NCI-H1930 (cell line): ENCODE measurements at places on chromosomes 2 and 18.
A peak's percentile ranks its signal among the peaks of the same experiment; 100 is the strongest.

- DNase-seq: no peak
These were observed 354.4 kb downstream of the ARL6IP6 start for GRCh38 chr2:153072813-153073212.

DNA sequence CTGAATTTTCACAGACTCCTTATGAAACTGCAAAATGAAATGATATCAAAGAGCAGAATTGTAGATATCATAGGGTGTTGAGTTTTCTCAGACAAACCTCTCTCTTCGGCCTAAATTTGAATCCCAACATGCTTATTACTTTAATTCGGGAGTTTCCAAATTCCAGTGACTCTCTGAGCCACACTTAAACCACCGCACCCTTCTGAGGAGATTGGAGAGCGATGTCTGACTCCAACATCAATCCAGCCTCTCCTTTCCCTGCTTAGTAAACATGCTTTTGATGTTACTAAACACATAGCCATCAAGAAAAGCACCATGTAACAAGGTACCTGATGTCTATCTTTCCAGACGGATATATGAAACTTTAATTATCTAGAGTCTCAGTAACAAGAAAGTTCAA is 103.1 kb upstream of the ARHGAP28 start:
- DNase-seq: no peak

- no peak for DNase-seq
These were observed 75.4 kb downstream of the CD8B2 start for GRCh38 chr2:106562268-106563186.

DNA sequence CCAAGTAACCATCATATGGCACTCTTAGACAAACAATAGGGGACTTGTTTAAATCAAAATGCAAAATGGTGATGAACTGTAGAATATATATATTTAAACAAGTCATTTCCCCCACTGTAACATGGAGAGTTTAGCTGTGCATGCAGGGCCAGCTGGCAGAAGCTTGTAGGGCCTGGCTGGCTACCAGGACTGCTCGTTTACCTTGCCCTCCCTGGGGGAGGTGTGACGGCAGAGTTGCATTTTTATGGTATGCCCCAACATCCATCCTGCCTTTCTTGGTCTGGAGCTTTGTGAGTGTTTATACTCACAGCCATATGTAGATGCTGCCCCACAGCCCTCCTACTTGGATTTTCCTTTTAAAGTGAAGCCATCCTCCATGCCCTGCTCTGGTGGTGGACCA is 101.7 kb upstream of the ZFP36L2 start:
- no peak for DNase-seq

GRCh38 chr2:232523682-232524597 is 2.0 kb upstream of the CHRND start:
- peak; percentile 68 for DNase-seq

DNA sequence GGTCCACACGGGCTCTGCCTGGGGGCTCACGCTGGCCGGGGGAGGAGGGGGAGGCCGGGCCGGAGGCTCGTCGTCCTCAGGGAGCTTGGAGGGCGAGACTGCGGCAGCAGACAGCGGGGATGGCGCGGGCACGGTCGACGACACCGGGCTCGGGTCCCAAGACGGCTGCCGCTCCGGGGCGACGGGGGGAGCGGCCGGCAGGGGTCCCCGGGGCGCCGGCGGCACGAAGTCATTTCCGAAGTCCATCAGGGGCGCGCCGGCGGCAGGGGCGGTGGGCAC is 491 bp downstream of the RTN4 start:
- DNase-seq: no peak

DNA sequence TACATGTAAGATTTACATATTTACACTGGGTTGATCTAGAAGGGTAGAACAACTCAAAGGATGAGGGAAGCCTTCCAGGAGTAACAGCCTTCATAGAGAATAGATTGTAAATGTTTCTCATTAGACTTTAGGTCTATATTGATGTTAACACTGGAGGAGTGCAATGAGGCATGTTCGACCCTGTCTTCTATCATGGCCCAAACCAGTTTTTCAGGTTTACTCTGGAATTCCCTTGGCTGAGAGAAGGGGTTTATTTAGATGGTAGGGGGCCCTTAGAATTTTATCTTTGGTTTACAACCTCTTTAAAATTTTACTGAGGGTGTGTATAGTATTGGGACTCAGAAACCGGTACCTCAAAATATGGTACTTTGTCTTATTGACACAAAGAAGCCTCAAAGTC is 634.9 kb upstream of the PIK3C3 start:
- DNase-seq: no peak

DNA sequence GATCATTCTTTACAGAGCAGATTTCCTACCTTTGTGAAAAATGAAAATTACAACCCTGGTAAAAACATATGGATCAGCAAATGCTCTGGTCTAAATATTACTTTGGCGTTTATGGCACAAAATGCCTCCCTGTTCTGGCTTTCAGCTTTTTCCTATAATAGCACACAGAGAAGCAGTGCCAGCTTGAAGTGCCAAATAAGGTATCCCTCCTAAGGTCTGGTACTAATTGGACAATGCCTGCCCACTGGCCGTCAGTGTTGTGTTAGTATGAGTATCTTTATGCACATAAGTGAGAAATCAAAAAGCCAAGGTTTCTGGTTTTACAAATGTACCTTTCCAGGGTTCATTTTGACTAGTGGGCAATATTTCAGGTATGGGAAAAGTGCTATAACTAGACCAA is 1293.7 kb upstream of the FAM98A start:
- no peak for DNase-seq

GRCh38 chr2:223042284-223042683 is 9.7 kb upstream of the KCNE4 start:
- no peak for DNase-seq

DNA sequence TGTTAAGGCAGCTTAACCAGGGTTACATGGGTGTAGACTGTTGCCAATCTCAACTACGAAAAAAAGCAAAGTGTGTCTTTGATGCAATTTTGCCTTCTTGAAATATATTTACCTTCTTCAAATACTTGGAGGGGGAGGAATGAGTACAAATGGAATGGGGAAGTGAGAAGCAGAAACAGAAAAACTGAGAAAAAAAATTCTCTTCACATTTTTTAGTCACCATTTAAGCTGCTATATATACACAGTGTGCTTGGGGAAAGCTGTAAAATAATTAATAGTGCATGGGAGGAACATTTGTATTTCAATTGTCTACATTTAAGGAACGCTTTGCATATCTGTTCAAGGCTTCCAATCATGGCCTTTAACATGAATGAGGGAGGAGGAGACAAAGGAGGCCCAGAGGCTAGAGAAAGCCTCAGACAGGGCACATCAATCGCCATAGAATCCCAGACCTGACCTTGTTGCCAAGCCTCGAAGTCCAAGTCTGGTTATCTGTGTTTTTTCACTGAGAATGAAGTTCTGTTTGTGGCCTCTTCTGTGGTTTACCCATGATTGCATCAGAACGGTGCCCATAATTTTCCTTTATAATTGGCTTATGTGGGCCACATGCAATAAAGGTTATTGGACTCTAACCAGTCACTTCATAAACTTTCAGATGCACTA is 158.6 kb downstream of the PIK3C3 start:
- DNase-seq: peak; percentile 10

DNA sequence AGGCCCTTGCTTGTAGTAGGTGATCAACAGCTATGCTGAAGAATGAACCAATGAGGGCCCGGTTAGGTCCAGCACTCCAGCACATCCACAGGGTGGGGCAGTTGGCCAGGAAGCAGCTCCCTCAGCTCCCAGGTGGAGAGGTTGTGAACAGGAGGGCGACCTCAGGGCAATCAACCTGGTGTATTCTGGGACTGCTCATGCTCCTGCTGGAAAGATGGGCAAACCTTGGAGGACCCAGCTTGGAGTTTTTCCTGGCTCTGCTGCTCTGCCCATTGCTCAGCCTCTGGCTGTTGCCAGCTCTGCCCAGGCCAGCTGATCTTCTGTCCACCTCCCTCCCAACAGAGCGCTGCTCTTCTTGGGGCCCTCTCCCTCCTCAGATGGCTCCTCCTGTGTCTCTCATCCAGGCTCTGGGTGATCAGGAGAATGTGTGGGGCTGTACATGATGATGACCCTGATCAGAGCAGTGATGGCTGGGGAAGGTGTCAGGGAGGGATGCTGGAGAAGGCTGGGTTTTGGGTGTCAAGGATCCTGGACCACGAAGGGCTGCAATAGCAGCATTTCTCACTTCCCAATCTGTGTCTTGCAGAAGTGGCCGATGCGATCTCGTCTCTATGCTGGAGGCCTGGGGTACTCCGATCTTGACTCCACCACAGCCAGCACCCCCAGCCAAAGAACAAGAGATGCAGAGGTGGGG is 3.4 kb downstream of the TCF23 start:
- DNase-seq: no peak

GRCh38 chr2:9463698-9464034 is 10.7 kb upstream of the IAH1 start:
- DNase-seq: no peak

- no peak for DNase-seq
These were observed 153.6 kb upstream of the TWIST2 start for GRCh38 chr2:238694136-238694755.

GRCh38 chr2:96113951-96114350 is 2.4 kb downstream of the ADRA2B start:
- DNase-seq: no peak

- DNase-seq: no peak
These were observed 20.0 kb upstream of the LANCL1 start for GRCh38 chr2:210496512-210496911.

GRCh38 chr2:96204836-96205624 is 3.6 kb downstream of the STARD7 start:
- DNase-seq: no peak

GRCh38 chr2:130241041-130241707 is 42.9 kb upstream of the TUBA3E start:
- DNase-seq: no peak

DNA sequence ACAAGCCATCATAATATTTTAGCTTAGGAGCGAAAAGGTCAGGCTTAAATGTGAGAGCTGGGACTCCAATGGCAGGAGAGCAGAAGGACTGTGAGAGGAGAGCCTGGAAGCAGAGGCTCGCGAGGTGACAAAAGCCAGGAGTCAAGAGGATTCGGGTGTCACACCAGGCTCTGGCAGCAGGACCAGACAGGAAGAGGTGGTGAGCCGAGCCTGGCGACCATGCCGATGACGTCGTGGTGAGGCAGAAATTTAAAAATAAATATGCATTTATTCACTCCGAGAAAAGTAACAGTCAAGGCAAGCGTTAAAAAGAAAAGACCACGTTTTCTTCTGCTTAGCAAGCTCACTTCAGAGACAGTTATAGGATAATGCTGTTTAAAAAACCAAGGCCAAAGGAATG is 31.3 kb upstream of the ZNF236 start:
- no peak for DNase-seq

- no peak for DNase-seq
These were observed 102.7 kb upstream of the PTPRM start for GRCh38 chr18:7464245-7464966.

DNA sequence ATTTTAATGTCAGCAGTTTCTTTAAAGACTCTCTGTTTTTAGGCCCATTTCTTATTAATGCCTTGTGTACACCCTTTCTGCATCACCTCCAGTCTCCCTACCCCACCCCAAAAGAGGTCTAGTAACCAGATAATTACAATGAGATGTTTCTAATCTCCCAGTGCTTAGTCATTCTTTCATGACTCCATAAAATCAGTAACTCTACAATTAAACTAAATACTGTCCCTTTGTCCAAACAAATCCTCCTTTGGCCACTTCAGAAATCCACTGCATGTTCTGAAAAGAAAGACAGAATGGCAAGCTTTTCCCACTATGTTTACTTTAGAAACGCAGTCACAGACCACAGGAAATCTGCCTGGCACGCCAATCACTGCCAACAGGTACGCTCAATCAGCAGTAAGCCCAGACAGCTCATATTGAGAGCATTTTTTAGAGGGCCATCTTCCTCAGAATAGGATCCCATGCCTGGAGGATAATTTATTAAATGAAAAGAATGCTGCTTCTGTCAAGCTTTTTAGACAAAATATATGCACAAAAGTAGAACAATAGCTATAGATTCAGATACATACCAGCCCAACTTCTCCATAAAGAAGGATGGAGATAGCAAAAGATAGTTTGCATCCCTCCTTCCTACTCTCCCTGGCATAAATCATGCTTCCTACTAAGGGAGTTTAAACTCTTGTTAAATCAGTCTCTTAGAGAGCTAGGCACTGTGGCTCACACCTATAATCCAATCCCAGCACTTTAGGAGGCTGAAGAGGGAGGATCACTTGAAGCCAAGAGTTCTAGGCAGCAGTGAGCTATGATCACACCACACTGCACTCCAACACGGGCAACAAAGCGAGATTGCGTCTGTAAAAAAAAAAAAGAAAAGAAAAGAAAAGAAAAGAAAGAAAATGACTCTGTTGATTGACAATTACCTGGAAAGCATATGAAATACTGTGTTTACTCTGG is 14.6 kb downstream of the CLASP1 start:
- DNase-seq: no peak

GRCh38 chr2:68827666-68828065 is 43.5 kb downstream of the BMP10 start:
- DNase-seq: no peak

- no peak for DNase-seq
These were observed 5.2 kb upstream of the ARID5A start for GRCh38 chr2:96531366-96531765.

- peak; percentile 6 for DNase-seq
These were observed 206.7 kb downstream of the MGAT5 start for GRCh38 chr2:134460583-134460998.

DNA sequence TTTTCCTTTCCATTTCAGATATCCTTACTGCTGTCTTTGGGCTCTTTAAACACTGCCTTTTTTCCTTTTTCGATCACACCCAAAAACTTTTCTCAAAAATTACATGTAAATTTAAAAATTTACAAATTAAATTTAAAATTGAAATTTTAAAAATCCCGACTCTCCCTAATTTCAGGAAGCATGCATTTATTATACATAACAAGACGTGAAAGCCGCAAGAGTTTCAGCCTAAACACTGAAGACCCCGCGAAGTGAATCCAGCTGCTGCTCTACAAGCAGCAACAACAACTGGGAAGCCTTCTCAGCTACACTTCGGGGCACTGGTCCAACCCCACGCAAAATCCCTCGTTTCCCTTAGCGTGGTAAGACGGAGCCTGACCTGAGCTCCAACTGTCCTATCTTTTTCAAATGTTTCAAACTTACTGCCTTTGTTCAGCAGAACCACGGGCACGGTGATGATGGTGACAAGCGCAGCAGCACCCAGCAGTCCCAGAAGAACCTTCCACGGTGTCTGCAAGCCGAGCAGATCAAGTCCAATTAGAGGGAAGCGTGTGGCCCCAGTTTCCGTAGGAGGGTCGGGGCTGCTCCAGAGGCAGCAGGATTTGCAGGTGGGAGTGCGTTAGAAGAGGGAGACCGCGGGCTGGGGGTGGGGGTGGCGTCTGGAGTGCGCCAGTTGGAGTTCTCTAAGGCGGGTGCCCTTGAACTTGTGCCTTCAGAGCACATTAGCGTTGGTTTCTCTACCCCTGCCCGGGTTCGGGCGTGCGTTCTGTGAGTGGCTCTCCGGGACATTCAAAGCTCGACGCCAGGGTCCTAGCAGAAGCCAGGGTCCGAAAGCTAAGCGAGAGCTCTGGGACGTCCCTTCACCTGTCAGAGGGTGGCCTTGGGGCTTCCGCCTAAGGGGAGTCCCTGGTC is 783 bp downstream of the DPP4 start:
- no peak for DNase-seq
